ENCODE measurements at places on chromosomes 13 and 19.

- DNase-seq: no peak
Observed at GRCh38 chr19:40229484-40229883, 3.0 kb upstream of the CCNP start.

DNA sequence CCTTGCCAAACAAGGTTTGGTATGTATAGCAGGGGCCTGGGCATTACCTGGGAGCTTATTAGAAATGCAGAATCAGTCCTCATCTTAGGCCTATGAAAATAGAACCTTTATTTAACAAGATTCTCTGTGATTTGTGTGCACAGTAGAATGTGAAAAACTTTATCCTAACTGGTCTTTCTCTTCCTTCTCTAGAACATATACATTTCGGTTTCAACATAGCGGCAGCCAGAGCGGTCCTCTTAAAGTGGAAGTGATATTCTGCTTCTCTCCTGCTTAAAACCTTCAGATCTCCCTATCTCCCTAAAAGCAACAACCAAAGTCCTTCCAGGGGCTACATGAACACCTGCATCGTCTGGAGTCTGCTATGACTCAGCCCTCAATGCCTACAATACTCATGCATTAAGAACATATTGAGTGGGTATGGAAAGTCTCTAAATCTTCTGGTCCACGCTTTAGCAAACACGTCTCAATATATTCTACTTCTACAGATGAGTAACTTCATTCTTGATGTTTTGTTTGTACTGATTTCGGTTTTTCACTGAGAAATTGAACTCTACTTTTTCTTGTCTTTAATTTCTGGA is 84.5 kb downstream of the SPRY2 start:
- no peak for DNase-seq

DNA sequence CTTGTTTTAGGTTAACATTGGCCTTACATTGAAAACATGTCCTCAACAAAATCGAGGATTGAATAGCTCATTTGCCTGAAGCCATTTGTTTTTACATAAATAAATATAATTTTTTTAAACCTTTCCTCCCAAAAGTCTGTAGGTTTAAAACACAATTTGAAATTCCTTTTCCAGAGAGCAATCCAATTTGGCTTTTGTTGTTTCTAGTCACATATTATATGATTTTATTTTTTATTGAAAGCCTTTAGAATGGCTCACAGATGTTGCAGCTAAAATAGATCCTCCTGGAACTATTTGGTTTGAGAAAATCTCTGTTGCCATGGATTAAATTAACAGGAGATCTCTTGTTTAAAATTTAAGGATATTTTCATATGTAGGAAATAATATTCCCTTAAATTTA is 512.6 kb downstream of the KLF5 start:
- no peak for DNase-seq

DNA sequence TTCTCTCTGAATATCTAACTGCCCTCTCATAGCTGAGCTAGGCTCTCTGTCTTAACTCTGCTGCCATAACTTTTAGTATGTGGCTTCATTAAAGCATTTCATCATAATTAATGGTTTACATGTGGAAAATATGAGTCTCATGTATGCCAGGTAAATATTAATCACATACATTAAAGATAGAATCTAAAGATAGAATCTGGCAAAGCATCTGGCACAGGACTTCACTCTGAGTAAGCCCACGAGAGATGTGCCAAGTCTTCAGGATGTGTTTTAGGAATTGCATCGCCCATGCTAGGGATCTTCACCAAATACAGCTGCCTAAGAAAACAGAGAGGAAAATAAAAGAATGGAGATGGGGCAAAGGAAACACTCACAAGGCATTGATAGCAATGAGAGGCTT is 285.8 kb downstream of the DIAPH3 start:
- DNase-seq: no peak

- no peak for DNase-seq
Observed at GRCh38 chr19:35991731-35992450, 3.1 kb upstream of the SDHAF1 start.

GRCh38 chr19:22735911-22736645 is 47.9 kb downstream of the ZNF99 start:
- DNase-seq: no peak

DNA sequence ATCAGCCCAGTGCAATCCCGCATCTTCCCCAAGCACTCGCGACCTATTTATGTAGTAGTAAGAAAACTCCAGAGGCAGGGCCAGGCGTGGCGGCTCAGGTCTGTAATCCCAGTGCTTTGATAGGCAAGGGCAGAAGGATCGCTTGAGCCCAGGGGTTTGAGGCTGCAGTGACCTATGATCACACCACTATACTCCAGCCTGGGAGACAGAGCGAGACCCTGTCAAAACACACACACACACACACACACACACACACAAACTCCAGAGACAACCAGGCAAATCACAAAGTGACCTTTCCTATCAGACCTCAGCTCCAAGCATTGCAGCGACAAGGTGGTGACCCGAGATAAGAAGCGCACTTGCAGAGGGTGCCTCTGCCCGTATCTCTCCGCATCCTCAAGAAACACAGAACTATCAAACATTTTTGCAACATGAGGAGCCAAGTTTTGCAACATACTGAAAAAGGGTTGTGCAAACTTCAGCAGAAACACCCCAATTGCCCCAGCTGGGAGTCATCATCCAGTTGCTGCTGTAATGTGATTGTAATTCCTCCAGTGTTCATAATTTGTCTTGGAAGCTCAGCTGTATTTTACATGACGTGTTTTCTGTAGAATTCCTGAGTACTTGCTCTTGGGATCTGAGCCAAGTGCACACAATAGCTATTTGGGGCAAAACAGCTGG is 8.7 kb upstream of the KLF2 start:
- DNase-seq: no peak

DNA sequence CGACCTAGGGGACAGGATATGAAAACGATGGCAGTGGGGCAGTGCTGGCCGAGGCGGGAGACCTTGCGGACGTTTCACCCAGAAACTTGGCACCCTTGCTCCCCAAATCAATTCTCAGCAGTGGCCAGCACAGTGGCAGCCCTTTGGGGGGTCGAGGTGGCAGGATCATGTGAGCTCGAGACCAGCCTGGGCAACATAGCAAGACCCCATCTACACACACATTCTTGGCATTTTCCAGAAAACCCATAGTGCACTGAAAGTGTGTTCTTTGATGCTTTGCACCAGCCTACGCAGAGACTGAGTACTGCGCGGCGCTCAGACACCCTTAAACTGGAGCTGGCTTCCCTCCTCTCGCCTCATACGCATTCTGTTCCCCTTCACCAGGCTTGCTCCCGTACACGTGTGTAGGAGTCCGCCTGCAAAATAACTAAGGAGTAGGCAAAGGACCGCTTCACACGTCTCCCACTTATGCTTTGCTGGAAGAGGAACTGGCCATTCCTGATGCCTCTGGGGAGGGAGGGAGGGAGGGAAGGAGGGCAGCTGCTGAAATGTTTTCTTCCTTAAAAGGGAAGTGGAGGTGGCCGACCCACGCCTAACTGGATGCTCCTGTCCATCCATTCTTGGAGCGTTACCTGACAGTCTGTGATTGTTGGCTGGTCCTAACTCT is 23.5 kb upstream of the MIER2 start:
- no peak for DNase-seq

DNA sequence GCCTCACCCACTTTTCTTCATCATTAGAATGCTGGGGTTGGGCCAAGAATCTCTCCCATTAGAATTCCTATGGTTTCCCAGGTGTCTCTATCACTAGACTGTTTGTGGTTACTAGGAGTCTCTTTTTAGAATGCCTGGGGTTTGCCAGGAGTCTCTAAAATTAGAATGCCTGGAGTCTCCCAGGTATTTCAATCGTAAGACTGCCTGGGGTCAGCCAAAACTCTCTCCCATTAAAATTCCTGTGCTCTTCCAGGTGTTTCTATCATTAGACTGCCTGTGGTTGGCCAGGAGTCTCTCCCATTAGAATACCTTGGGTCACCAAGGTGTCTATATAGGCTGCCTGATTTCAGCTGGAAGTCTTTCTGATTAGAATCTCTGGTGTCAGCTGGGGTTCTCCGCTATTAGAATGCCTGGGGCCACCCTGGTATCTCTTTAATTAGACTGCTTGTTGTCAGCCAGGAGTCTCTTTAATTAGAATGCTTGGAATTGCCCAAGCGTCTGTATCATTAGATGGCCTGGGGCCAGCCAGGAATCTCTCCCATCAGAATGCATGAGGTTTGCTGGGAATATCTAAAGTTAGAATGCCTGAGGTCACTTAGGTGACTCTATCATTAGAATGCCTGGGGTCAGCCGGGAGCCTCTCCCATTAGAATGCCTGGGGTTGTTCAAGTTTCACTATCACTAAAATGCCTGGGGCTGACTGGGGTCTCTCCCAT is 1479.2 kb downstream of the UQCRFS1 start:
- DNase-seq: no peak

DNA sequence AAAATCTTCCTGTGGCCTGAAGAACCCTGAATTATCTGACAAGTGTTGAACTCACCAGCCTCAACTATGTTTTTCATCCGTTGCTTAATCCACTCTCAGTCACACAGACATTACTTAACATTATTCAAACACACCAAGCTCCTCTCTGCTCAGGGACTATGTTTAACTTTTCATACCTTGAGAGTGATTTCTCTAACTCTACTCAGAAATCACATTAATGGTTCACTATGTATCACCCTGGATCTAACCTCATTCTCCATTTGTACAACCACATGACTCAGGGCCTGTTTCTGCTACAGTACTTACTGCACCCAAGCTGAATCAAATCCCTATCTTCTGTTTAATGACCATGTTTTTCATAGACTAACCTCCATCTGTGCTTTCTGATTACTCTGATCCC is 553.7 kb upstream of the PRR20A start:
- DNase-seq: no peak

DNA sequence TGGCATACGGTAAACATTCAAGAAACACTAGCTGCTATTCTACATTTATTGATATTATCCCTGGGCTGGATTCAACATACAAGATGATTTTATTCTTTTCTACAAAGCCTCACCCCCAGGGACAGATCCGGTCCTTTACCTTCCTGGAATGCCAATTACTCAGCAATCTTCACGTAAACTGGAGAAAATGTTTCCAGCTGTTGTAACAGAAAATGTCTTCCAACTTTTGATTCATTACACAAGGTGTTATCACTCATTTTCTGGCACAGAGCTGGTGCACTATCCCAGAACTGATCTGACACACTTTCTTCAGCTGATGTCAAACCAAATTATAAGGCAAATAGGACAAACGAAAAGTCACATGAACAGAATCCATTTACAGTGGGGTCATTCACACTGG is 33.1 kb downstream of the DCLK1 start:
- DNase-seq: no peak

GRCh38 chr19:41575998-41576397 is at the start of gene CEACAM21:
Gene CEACAM21, plus strand, starts transcription at chr19:41576166. Its CDS starts 109 bp downstream, at chr19:41576275.
- no peak for DNase-seq

- no peak for DNase-seq
Observed at GRCh38 chr13:111168107-111168506, 53.0 kb downstream of the ARHGEF7 start.

- DNase-seq: no peak
Observed at GRCh38 chr13:31521435-31521834, 217.9 kb upstream of the RXFP2 start.

- DNase-seq: no peak
Observed at GRCh38 chr19:3817761-3818160, 31.6 kb upstream of the MATK start.

DNA sequence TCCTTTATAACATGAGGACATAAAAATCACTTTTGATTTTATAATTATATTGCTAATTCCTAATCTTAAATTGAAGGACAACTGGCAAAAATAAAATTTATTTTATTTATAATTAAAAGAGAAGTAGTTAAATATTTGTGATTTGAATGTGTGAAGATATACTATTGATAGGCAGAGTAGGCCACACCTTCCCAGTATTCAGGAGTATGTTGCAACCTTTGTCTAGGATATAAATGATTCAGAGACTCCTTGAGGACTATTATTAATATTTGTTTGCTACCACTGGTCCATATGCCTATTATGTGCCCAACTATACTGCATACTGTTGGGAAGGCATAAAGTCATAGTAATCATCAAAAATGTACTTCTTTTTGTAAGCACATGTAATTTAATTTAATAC is 94.2 kb downstream of the CDADC1 start:
- DNase-seq: no peak

GRCh38 chr13:41775251-41775650 is 185.7 kb downstream of the VWA8 start:
- DNase-seq: no peak

GRCh38 chr19:18520848-18521691 is 800 bp downstream of the ELL start:
- DNase-seq: no peak
